Activated T-helper 1 cell treated with anti-CD3 and anti-CD28 coated beads, Interleukin-2, amount 50 U/mL, for 16 hours (primary cell): ENCODE measurements at places on chromosomes 1 and 21.

DNA sequence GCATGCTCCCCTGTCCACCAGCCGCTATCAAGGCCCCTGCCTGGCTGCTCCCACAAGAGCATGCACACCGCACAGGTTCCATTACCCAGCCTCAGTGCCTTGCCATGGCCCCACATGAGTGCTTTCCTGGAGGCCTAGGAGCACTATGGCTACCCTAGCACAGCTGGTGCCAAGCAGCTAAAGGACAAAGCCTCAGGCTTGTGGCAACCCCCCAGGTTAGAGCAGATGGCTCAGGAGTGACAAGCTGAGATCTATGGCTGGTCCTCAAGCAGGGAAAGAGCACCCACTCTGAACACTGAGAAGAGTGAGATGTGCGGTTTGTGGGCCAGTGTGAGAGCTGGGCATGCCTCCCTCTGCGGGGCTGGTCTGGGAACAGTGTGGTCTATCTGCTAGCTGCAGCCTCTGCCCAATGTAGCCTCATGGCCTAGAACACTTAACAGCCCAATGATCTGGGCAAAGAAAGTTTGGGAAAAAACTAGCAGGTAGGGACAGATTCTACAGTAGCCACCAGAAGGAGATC is 129.8 kb downstream of the VAV3 start:
- no peak for DNase-seq

DNA sequence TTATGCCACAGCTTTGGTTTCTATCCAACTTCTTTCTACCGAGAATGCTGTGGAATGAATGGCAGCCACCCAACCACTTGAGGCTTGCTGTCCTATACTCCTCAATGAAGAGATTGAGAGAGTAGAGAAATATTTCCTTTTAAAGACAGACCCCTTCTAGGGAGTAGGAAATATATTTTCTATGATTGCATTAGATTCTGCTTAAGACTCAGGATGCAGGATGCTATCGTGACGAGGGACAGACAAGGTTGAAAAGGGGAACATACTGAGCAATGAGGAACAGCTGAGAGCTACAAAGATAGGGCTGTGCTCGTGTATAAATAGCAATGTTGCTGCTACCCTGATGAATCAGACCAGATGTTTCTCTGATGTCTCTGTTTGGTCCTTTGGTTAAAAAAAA is 7.1 kb upstream of the RASAL2 start:
- DNase-seq: no peak

DNA sequence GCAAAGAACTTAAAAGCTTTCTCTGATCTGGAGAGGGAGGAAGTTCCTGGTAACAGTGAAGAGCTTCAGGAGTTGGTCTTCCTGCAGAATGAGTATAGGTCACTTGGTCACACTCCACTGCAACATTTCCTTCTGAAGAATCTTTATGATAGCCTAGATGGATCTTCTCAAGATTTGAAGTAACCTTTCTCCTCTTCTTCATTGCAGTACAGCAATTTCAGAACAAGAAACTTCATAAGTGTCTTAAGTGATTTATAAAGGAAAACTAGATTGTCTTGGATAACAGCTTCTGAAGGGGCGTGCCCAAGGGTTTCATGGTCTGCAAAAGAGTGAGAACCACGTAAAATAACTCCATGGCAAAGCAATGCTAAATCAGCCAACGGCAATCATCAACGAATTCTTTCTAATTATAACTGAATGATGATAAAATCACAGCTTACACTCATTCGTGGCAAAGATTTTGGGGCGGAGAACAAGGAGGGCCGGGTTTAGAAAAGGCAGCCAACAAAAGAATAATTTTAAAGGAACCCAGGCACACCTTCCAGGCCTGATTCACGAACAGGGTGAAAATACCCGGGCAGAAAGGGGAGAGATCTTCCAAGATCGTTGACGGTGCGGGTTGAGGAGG is 53.9 kb upstream of the ASPM start:
- no peak for DNase-seq

- DNase-seq: no peak
These were observed 54.7 kb downstream of the KDM1A start for GRCh38 chr1:23074012-23074411.

GRCh38 chr1:246907472-246907871 is 24.3 kb downstream of the AHCTF1 start:
- DNase-seq: no peak

DNA sequence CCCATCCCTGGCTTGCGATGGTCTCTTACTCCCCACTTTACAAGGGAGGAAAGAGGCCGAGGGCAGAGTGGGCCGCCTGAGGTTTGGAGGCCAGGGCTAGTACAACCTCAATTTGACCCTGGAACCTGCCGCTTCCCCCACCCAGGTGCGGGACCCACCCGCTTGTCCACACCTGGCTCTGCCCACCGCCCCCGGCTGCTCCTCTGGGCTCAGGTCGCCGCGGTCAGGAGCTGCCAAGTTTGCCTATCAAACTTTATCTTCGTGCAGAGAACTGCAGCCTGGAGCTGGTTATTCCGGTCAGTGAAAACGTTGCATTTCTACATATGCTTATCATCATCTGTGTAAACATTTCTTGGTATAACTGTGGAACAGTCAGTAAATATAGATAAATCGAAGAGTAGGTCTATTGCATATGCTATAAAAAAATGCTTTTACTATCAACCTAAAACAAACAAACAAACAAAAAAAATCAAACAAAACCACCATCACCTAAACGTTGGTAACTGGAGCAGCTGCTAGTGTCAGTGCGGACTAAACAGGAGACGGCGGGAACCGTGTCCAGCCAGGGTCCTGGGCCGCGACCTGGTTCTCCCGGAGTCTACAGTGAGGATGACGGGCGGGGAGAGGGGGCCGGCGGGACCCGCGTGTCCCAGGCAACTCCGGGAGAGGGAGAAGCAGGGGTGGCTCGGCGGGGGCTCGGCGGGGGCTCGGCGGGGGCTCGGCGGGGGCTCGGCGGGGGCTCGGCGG is 906 bp upstream of the ADARB1 start:
- no peak for DNase-seq

GRCh38 chr1:23339632-23340031 is 4.5 kb downstream of the HNRNPR start:
- no peak for DNase-seq

DNA sequence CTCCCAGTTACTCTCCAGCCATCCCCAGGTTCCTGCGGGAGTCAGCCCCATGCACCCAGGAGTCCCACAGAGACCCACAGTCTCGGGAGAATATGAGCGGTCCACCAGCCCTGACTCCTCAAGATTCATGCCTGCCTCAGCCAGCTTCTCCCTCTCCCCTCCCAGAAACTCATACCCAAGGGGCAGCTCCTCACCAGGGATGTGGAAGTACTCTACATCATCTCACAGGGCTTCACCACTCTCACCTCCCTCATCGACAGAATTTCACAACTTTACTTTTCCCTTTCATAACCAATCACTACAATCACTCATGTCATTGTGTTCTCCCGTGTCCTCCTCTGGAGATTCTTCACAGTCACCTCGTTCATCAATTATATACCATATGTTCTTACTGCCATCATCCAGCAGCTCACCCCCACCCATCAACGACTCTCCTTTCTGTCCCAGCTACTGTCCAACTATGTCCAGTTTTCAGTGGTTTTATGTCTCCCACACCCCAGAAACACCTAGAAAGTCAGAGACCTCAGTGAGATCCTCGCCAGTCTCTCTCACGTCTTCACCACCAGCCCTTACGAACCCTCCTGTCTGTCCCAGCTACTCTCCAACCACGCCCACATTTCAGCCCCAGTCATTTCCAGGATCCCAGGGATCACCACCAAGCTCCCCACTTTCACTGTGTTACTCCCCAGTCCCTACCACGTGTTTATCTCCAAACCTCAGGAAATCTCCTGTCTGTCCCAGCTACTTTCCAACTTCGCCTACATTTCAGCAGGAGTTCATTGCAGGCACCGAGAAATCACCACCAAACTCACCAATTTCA is 1530.1 kb upstream of the TPTE start:
- no peak for DNase-seq

DNA sequence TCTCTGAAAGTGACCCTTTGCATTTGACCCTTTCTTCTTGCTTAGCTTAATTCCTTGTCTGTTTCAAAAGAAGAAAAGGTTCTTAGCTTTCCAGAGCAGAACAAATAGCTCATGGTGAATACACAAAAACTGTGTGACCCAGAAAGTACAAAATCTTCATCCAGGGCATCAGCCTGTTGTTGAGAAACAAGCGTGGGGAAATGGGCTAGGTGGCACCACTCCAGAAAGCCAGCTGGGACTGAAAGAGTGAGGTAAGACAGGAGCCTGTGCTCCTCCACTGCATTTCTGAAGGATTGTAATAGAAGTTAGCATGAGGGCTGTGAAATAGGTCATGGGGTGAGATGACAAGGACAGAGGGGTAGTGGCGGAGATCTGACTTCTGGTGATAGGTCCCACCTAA is 45.8 kb downstream of the CYP2J2 start:
- no peak for DNase-seq

- DNase-seq: no peak
These were observed 224.4 kb downstream of the DSCAM start for GRCh38 chr21:40622531-40622930.

DNA sequence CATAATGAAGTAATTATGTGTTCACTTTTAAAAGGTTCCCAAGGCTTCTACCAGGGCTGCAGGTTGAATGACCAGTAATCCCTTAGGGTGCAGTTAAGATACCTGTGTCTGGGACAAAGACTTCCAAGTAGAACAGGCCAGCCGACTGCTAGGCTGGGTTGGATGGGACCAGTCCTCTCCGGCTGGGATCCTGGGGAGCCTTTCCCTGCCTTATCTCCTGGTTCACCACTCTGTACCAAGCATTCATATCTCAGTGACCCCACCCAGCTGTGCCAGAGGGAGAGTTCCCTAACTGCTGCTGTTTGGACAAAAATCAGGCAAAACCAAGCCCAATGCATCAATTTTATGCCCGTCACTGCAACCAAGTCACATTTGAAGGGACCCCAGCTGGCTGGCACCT is 116.2 kb upstream of the ATP1A1 start:
- DNase-seq: no peak

- no peak for DNase-seq
These were observed at the start of gene GIPC2 for GRCh38 chr1:78045926-78046778. GIPC2 (plus strand) TSS chr1:78045966; CDS start chr1:78046095, 129 bp downstream.

DNA sequence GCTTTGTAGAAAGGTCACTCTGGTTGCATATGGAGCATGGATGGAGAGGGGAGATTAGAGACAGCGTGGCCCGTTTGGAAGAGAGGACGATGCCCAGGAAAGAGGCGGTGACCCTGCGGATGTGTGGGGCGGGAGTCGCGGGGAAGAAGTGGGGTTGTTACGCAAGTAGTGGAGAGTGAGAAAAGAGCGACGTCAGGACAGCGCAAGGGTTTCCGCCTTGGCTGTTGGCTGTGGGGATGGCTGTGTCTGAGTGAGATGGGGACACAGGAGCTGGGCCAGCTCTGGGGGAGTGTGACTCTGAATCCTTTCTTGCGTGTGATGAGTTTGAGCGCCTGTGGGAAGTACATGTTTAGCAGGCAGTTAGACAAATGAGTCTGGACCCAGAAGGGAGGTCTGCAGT is 3.8 kb downstream of the B4GALT2 start:
- no peak for DNase-seq

DNA sequence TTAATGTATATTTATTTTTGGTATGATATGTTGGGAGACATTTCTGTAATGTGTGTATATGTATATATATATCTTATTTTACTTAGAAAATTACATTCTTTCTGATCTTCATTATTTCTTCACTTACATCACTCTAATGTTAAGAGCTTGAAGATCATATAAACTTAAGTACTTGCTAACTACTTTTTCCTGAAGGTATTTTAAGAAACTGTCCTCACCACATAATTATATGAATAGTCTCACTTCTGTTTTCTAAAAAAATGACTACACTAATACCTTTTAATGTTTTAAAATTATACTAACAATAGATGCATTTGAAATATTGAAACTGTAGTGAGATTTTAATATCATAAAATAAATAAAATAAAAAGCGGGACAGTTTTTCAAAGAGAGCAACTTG is 377.1 kb downstream of the LRRIQ3 start:
- no peak for DNase-seq

GRCh38 chr1:151006327-151007052 is at the start of gene MINDY1:
MINDY1 (minus strand) TSS chr1:151006902; CDS start chr1:151002617, 4,285 bp downstream.
- DNase-seq: no peak

GRCh38 chr1:209748620-209749019 is 7.2 kb upstream of the TRAF3IP3 start:
- no peak for DNase-seq

GRCh38 chr1:167502192-167502551 is 16.2 kb downstream of the CD247 start:
- no peak for DNase-seq

- DNase-seq: no peak
These were observed 8.6 kb upstream of the PADI6 start for GRCh38 chr1:17363351-17363750.

DNA sequence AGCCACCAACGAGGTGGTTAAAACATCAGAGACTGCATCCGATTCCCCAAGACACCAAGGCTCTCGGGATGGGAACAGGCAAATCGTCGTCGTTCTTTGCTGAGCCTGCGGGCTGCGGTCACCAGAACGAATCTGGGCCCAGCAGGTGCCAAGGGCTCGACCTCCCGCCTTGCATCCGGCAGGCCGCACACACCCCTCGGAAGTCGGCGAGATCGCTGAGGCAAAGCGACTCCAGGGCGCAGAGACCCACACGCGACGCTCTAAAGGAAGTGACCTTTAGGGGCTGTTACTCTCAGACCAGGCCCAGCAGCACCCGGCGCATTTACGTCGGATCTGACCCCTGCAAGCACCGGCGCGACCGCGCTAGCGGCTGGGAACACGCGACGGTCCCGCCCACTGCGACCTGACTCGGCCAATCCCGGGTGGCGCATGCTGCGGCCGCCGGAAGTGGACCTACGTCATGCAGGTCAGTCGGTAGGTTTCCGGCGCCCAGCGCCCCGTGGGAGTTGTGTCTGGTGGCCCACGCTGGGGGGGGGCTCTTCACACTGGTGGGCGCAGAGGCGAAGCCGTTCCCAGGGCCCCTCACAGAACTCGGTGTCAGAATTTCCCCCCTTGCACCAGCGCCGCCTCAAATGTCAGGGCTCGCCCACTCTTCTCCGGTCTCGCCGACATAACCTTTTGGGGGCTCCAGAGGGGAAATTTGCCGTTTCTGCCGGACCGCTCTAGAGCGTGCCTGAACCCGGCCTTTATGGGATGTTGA is 7.5 kb upstream of the PARK7 start:
- DNase-seq: peak; percentile 49

DNA sequence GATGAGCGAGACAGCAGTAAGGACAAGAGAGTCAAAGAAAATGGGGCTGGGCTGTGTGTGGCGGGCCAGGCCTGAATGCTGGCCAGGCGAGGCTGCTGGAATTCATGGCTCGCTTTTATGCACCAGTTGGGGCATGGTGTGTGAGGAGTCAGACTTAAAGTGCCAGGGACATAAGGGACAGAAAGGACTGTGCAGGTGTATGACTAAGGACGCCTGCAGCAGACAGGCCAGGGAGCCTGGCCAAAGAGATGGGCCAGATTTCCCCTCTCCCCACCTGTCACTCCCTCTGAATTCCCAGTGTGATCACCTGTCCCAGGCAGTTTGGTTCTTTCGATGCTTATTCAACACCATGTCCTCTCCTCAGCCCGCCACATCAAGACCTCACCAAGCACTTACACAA is 16.9 kb upstream of the SMIM12 start:
- DNase-seq: no peak

- DNase-seq: peak; percentile 60
These were observed 36.4 kb upstream of the JAK1 start for GRCh38 chr1:65002508-65003315.

- no peak for DNase-seq
These were observed 21.3 kb upstream of the CYP4X1 start for GRCh38 chr1:47002211-47002610.

GRCh38 chr1:8109216-8109615 is 83.1 kb upstream of the ERRFI1 start:
- no peak for DNase-seq
